Prostate gland (tissue), 2 donors: ENCODE measurements at places on chromosomes 1 and 21. TPM values are rescaled to one million over a fixed set of nuclear protein-coding genes. Genes with fewer than 3 reads are reported as not detected.

- H3K27ac ChIP-seq, result no peak overlapping the region
- DNase-seq, result no peak
- H3K36me3 ChIP-seq, result no peaks in the 10 kb centered on the region
- no peaks in the 10 kb centered on the region for H3K27me3 ChIP-seq
These were observed 105.9 kb upstream of the EDEM3 start for GRCh38 chr1:184860535-184860934.

Gene EDN2
- total RNA-seq, result 12.6 TPM

DNA sequence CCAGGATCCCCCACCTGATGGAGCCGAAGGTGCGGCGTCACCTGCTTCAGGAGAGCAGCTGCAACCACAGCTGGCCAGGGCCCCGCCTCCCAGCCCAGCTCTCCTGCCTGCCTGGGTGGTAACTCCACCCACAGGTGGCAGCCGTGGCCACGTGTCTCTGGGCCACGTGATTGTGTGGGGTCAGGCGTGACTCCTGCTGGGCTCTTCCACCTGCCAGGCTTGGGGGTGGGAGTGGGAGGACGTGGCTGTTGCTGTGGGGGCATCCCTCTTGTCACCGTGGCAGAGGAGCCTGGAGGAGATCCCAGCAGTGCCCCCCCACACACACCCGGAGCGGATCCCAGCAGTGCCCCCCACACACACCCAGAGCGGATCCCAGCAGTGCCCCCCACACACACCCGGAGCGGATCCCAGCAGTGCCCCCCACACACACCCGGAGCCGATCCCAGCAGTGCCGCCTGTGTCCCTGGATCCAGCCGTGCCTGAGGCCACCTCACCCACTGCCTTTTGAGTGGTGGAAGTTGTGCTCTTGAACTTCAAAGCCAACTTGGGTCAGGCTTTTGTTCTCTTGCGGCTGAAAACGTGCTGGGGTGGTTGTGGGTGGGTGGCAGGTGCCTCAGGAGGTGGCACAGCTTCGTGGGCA, 32.2 kb downstream of the POFUT2 start:
- DNase-seq, result no peak
- no peaks in the 10 kb centered on the region for H3K4me1 ChIP-seq
- H3K4me3 ChIP-seq, result no peak overlapping the region
- H3K36me3 ChIP-seq, result no peaks in the 10 kb centered on the region

- no peaks in the 10 kb centered on the region for H3K27me3 ChIP-seq
- H3K27ac ChIP-seq, result no peak overlapping the region
- no peaks in the 10 kb centered on the region for H3K36me3 ChIP-seq
- H3K4me3 ChIP-seq, result no peak overlapping the region
These were observed 544.9 kb upstream of the NEGR1 start for GRCh38 chr1:72827278-72827677.

- no peak overlapping the region for H3K27ac ChIP-seq
- H3K4me1 ChIP-seq, result no peaks in the 10 kb centered on the region
- no peak for DNase-seq
- H3K36me3 ChIP-seq, result no peaks in the 10 kb centered on the region
- H3K4me3 ChIP-seq, result no peak overlapping the region
These were observed 43.0 kb downstream of the NKAIN1 start for GRCh38 chr1:31196685-31197084.

GRCh38 chr1:48214820-48215219, 7.7 kb upstream of the SLC5A9 start:
- H3K4me3 ChIP-seq, result no peak overlapping the region
- no peaks in the 10 kb centered on the region for H3K36me3 ChIP-seq
- no peaks in the 10 kb centered on the region for H3K27me3 ChIP-seq

- H3K4me3 ChIP-seq, result no peak overlapping the region
- no peak overlapping the region for H3K27ac ChIP-seq
- no peak for DNase-seq
- no peaks in the 10 kb centered on the region for H3K36me3 ChIP-seq
- H3K4me1 ChIP-seq, result no peaks in the 10 kb centered on the region
- H3K27me3 ChIP-seq, result no peaks in the 10 kb centered on the region
These were observed 14.9 kb downstream of the SLC1A7 start for GRCh38 chr1:53127546-53127945.

GRCh38 chr1:100343897-100344296, 8.4 kb upstream of the CDC14A start:
- H3K4me3 ChIP-seq, result no peak overlapping the region
- H3K27me3 ChIP-seq, result no peaks in the 10 kb centered on the region
- H3K4me1 ChIP-seq, result no peaks in the 10 kb centered on the region
- DNase-seq, result no peak
- no peaks in the 10 kb centered on the region for H3K36me3 ChIP-seq

Gene TMPRSS3
- total RNA-seq, result 0.27 TPM

DNA sequence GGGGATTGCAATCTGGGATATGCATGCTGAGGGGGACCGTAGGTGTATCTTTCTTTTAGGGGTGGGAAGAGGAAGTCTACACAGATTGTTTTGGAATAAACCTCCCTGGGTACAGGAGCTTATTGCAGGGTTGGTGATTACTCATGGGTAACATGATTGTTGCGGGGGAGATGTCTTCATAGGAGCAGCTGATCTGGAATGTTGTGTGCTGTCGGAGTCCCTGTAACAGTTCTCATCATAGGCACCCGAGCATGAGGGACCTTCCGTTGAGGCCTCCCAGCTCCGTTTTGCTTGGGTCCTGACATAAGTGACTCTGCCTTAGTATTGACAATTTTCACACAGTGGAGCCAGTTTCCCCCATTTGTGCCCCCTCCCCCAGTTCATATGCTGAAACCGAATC, 4.2 kb upstream of the PRXL2B start:
- no peaks in the 10 kb centered on the region for H3K27me3 ChIP-seq
- H3K4me3 ChIP-seq, result no peak overlapping the region
- peaks cover 23% of the 10 kb centered on the region for H3K4me1 ChIP-seq
- no peak for DNase-seq
- no peak overlapping the region for H3K27ac ChIP-seq

Gene PTGS2
- total RNA-seq, result 14.3 TPM

DNA sequence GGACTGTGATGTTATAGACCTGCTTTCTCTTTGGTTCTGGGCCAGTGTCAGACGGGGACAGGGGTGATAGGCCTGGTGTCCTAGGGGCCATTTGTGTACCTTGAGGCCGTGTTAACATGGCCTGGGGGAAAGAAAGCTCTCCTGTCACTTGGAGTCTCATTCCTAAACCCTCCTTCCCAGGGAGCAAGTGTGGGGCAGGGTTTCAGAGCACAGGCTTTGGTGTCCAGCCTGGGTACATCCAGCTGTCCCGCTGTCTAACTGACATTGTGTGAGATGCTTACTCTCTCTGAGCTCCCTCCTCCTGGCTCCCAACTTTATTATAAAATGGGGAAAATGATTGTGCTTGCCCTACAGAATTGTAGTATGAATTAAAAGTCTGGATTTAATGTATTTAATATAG, 32.6 kb upstream of the EPHA8 start:
- H3K36me3 ChIP-seq, result no peaks in the 10 kb centered on the region
- DNase-seq, result no peak
- no peaks in the 10 kb centered on the region for H3K27me3 ChIP-seq
- no peaks in the 10 kb centered on the region for H3K4me1 ChIP-seq
- H3K27ac ChIP-seq, result no peak overlapping the region
